ENCODE measurements at places on chromosomes 16 and 17.

- no peak for DNase-seq
These were observed 21.0 kb downstream of the IGF2BP1 start for GRCh38 chr17:49018116-49018612.

DNA sequence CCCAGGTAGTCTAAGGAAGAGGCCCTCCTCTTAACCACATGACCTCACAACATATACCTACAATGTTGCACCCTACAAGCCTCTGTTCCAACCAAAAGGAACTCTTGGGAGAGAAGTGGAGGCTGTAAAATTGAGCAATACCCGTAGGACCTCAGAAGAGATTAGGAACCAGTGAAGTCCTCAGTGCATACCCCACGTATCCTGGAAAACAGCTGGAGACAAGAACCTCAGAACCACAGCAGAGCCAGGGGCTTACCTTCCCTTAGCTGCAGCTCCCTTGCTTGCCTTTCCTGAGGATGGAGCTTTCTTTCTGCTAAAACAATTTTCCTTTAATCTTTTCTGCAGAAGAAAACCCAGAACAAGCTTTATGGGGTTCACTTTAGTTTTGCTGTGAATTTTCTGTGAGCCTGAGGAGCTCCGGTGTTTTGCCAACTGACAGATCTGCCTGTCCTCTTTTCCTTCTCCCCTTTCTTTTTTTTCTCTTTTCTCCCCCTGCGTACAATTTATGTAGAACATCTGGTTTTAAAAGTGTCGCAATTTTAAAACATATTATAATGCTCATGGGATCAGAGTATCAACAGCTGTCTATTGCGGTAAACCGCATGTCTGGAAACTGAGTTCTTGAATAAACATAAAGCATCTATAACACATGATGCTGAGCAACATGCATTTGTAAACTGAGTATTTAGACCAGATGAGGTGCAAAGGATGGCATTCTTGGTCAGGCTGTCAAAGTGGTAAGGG is 226.4 kb upstream of the MAF start:
- DNase-seq, result no peak

DNA sequence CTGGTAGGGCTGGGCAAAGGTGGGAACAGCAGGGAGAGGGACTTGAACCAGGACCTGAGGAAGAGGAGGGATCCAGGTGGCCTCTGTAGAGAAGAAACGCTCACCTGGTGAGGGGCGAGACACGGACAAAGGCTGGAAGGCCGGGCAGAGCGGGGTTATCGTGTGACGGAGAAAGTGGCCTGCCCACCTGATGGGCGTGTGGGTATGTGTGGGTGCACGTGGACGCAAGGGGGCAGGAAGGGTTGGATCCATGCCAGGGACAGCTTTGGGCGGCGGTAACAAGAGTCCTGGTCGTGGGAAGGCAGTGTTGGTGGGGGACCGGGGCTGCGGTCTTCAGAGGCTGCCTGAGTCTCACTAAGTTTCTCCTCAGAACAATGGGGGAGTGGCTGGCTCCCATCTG is 104.1 kb upstream of the GSE1 start:
- no peak for DNase-seq

GRCh38 chr16:53864819-53865493 is 161.0 kb downstream of the FTO start:
- DNase-seq, result peak; percentile 54

DNA sequence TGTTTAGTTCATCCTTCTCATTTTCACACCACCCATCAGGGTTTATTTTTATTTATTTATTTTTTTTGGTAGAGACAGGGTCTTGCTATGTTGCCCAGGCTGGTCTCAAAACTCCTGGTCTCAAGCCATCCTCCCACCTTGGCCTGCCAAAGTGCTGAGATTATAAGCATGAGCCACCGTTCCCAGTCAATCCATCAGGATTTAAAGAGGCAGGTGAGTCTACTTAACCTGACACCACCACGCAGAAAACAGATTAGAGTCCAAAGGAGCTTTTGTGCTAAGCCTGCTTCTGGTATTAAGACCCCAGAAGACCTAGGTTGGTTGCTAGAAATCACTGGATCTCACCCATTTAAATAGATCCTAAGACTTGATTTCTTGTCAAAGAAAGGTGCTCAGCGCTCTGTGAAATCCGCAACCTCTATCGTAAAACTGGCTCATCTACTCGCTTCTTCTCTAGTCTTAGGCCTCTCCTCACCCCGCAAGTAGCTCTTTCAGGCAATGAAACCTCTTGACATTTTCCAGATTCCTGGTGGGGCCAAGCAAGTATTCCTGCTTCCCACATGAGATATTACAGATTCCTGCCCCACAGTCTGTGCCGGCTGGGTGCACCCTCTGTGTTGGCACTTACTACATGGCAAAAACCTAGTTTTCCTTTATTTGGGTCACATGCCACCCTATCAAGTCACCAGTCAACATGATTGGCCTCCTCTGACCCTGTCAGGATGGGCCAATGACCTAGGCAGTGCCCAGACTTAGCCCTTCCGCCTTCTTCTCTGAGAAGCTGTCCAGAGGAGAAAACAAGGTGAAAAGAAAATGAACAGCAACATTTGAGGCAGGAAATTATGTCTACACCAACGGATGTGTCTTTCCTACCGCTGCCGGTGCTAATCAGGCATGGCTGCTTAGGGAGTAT is 9.0 kb downstream of the PITPNA start:
- no peak for DNase-seq

- DNase-seq, result no peak
These were observed 73.0 kb downstream of the BCAS3 start for GRCh38 chr17:60750640-60751039.

- no peak for DNase-seq
These were observed 28.4 kb upstream of the HLF start for GRCh38 chr17:55236316-55236715.

All from ELR (cell line).